AG04450 (cell line): ENCODE measurements at places on chromosomes 11 and 22.

GRCh38 chr11:6864438-6864837, 1.6 kb downstream of the OR10A2 start:
- DNase-seq: no peak

- peak; percentile 61 for DNase-seq
Measured at GRCh38 chr11:114321621-114322257, 25.5 kb downstream of the NNMT start.

GRCh38 chr11:121944556-121945230, 171.3 kb downstream of the BLID start:
- DNase-seq: no peak

DNA sequence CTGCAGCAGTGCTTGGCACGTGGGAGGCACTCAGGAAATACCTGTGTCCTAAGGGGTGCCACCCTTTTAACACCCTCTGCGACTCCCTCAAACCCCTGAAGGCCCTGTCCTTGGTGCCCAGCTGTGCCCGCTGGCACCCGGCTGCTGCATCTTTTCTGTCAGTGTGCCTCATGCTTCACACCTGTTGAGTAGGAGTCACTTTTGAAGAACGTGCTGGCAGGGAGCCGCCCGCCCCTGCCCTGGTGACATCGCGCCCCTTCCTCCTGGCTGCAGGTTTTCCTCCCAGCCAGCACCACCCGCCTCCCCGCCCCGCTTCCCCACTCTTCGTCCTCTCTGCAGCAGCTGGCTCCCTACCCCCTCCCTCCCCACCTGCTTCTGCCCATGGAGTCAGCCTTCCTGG, 17.8 kb downstream of the FRMD8 start:
- no peak for DNase-seq

DNA sequence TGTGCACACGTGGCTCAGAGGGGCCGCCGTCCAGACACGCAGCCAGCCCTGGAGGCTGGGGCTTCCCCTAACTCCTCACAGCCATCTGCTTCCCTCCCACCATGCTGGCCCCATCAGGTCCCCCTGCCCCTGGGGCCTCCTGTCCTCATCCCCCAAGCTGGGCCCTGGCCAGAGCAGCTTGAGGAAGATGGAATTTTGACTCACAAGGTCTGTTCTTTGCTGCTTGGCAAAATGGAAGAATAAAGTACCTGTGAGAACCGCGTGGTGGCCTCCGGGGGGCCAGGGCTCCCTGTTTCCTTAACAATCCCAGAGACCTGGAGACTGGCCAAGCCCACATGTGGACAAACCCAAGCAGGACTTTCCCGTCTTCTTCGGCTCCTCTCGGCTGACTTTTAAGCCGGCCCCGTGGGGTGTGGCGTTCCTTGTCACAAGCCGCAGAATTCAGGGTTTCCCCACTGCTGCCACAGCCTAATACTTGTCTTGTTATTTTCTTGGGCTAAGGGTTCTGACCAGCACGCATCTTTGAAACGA, 872.8 kb downstream of the BRD1 start:
- DNase-seq: no peak

DNA sequence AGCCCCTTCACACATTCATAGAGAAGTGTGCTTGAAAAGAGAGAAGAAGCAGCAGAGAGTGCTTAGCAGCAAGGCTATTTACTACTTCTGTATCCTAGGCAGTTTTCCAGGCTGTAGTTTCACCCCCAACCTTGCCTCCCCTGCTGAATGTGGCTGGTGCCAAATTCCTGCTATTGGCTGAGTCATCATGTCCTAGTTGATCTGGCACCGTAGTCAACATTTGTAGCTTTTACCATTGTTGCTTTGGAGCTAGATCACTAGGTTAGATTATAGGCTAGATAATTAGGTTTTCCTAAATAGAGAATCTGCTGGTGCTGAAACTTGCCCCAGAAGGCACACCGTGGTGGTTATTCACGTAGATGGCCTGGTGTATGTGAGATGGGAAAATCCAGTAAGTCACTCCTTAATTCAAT, 32.7 kb downstream of the ARHGAP42 start:
- no peak for DNase-seq

GRCh38 chr11:68066742-68067141, 27.9 kb downstream of the TCIRG1 start:
- no peak for DNase-seq

GRCh38 chr11:112303616-112304015, 43.0 kb upstream of the PLET1 start:
- no peak for DNase-seq

GRCh38 chr11:64219755-64220154, 6.2 kb downstream of the TRPT1 start:
- no peak for DNase-seq

DNA sequence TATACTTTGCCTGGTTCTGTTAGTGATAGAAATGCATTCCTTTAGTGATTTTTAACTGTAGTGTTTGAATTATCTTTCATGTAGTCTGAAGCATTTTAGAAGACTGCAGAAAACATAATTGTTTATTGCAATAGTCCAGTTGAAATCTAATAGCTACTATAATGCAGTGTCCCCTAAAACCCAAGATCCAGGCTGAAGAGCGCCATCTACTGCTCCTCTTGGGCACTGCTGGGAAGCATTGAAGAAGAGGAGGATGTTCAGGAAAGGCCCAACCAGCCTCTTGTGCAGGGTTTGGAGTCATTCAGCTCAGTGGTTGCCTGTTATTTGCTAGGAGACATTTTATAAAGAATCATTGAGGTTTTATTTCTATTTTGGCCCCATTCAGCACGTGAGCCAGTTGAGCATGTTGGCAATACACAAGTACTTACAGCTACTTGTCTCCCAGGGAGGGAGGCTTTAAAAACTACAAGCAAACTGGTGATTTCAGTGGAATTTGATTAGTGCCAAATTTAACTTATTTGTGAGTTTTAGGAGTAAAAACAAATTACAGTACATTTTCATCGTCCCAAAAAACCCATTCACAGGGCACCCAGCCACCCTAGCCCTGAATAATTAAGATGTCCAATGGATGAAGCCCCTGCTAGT, 74.9 kb upstream of the HORMAD2 start:
- no peak for DNase-seq

- no peak for DNase-seq
Measured at GRCh38 chr11:7098235-7098832, 9.5 kb downstream of the RBMXL2 start.

DNA sequence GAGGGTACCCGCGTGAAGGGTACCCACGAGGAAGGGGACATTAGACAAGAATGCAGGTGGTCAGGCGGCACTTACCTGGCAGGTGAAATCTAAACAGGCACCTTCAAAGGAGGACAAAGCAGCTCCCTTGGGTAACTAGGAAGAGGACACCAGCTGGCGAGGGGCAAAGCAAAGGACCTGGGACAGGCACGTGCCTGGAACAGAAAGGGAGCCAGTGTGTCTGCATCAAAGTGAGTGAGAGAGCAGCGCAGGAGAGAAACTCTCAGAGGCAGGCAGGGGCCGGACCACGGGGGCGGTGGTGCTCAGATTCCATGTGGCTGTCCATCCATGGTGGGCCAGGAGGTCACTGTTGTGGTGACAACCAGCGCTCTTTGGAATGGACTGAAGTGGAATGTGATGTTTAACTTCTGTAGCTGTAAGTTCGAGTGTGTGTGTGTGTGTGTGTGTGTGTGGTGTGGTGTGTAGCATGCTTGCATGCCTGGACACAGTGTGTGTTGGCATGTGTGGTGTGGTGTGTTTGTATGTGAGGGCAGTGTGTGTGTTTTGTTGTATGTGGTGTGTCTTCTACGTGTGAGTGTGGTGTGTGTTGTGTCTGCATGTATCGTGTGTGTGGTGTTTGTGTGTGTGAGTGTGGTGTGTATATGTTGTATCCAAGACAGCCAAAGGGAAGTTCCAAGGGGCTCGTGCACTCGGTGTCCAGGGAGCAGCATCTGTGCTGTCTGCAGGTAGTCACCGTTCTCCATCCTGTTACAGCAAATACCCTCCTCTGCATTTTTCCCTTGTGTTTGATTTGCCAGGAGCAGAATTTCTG, 86.4 kb downstream of the CDKN1C start:
- no peak for DNase-seq

GRCh38 chr11:61679296-61679695, 895 bp upstream of the DAGLA start:
- no peak for DNase-seq

DNA sequence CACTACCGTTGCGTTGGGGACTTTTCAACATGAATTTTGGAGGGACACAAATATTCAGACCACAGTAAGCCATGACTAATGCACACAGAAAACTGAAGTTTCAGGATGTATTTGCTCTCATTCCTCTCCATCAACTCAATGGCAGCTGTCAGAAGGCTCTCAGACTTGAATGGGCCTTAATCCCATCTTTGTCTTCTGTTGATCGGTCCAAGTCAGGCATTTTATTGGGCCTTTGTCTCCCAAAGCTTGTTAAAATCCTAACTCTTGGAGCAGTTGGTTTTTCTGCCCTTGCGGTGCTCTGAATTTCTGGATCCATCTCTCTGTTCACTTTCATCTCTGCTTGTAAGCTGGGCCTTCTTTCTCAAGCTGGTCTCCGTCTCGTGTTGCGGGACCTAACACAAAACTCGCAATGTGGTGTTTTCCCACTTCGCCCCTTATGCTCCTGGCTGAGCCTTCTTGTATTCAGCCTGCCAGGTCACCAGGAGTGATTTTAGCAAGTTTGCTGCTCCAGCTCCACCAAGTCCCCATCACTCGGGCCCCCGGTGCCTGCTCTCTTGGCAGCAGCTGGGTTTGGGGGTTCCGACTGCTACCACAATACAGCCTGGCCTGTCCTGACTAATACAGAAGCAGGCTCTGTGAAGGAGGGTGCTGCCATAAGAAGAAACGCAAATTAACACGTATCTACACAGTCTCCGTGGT, 27.0 kb downstream of the TSPAN32 start:
- no peak for DNase-seq

GRCh38 chr11:5042091-5042490, 4.2 kb upstream of the OR52J3 start:
- no peak for DNase-seq

- DNase-seq: no peak
Measured at GRCh38 chr22:32676191-32676590, 125.3 kb upstream of the TIMP3 start.

DNA sequence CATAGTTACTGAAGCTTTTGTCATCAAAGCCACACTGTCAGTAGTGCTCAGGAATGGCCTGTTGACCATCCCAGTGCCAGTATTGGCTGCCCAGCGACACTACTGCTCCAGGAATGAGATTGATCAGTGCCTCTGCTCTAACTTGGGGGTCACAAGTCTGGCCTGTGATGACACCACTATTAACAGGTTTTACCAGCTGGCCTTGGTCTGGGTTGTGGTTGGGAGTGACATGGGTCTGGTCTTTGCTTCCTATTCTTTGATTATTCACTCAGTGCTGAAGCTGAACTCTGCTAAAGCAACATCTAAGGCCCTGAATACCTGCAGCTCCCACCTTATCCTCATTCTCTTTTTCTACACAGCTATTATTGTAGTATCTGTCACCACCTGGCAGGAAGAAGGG, 21.5 kb downstream of the OR56B4 start:
- no peak for DNase-seq

DNA sequence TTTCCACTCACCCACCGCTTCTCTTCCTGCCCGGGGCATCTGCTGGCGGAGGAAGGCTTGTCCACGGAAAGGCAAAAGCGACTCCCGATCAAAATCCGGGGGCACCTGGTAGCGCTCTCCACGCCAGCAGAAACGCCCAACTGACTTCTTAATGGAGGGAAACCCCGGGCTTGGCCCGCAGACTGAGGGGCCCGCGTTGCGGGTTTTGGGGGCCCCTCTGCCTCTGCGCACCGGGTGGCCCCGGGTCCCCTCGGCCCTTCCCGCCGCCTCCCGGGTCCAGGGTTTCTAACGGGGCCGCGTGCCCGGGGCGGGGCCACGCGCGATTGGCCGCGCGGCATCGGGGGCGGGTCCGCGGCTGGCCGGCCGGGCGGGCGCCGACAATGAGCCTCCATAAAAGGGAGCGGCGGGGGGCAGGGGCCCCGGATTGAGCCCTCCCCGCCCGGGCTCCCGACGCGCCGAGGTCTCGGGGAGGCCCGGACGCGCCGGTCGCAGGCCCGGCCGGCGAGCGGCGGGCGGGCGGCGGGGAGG, at the start of gene SPINDOC:
Gene SPINDOC, plus strand, starts transcription at position 422 of the 528 bp plus-strand sequence. CDS start 231 bp downstream, outside the sequence.
- no peak for DNase-seq

DNA sequence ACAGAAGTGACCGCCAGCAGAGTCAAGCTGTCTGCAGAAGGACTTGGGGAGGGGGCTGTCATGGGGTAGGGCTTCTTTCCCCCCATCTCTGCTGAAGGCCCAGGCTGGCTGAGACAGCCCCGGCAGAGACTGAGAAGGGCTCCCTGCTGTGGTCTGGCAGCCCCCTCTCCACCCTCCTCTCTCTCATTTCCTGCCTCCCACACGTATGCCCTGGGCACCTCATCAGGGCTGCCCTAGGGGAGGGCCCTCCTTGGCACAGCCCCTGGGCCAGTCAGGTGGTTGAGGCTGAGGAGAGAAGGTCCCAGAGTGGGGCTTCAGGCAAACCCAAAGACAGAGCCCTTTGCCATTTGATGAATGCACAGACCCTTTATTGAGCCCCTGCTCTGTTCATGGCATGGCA, 3.6 kb downstream of the RASD2 start:
- no peak for DNase-seq

- no peak for DNase-seq
Measured at GRCh38 chr11:69105461-69106030, 50.2 kb upstream of the SMIM38 start.

DNA sequence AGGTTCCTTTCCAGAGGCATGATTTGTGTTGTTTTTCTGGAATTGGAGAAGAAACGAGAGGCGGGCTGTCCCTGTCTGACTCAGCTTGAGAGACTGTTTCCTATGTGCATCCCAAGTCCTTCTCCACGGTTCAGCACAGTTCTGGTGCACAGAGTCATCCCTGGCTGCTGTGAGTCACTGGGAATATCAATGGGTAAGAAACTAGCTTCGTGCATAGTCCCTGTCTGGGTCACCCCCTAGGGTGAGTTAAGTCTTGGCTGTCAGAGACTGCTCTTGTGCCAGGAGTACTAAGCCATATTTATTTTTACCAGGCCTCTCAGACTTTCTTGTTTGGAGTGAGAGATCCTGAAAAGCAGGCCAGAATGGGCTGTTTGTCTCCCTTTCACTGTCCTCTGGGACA, 2.4 kb upstream of the LRP4 start:
- DNase-seq: peak; percentile 93

GRCh38 chr22:32281072-32281471, 25.9 kb upstream of the SLC5A4 start:
- no peak for DNase-seq

DNA sequence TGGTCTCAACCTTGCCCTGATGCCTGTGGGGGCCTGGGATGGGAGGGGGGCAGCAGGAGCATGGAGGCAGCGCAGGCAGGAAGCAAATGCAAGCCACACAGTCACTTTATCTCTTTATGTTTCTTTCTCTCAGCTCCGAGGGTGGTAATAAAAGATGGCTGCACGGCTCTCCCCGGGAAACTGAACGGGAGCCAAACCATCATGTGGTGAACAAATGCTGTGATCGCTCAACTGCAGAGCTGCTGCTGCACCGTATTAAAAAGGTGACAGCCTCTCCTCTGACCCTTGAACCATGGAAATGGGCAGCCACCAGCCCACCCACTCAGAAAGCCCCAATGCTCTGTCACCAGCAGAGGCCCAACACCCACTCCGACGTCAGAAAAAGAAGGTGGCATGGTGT, 110.0 kb downstream of the TIMP3 start:
- no peak for DNase-seq

DNA sequence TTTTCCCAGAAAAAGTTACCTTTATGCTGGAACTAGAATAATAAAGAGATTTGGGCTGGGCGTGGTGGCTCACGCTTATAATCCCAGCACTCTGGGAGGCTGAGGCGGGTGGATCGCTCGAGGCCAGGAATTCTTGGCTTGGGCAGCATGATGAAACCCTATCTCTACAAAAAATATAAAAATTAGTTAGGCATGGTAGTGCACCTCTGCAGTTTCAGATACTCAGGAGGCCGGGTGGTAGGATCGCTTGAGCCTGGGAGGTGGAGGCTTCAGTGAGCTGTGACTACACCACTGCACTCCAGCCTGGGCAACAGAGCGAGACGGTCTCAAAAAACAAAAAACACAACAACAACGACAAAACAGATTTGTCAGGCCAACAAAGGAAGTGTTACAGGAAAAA, 119.3 kb upstream of the OR9Q1 start:
- no peak for DNase-seq
